Ecto neural progenitor cell (in vitro differentiated cells): ENCODE measurements at places on chromosomes 2 and 18.

DNA sequence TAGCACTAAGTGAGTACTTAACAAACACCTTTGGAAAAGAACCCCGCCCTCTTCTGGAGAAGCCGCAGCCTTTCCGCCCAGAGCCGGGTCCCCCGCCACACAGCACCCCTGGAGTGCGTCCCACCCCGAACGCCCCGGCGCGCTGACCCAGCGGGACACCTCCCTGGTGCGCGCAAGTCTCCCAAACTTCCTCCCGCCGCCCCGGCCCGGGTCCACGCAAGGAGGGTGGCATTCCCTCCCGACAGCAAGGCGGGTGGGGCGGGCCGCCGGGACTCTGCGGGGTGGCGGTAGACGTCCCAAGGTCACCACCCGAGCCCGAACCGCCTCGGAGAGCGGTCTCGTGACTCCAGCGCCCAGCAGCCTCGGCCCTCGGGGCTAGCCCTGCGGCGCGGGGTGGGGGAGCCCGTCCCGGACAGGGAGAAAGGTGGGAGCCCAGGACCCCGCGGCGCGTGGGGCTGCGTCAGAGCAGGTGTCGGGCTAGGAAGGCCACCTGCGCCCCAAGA, 598 bp downstream of the CCDC93 start:
- peak; percentile 71 for DNase-seq

DNA sequence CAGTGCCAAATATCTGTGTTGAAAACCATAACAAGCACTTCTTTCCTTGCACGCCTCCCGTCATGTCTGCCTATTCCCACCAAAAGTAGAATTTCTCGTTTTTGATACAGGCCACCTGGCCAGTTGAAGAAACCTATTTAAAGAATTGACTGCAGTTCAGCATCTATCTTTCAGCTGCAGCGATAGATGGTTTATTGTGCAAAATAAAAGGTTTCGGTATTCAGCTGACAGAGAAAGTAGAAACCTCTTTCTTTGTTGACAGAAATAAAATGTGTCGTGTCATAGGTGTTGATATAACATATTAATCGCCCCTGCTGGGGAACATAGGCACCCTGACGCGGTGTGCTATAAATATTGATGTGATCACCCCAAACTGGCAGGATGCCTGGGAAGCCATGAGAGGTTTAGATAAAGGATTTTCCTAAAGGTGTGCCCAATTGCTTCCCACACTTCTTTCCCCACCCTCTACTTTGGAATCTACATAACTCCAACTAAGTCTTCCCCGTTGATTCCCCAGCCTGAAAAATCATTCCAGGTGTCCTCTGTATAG, 570.4 kb downstream of the CCDC85A start:
- DNase-seq: no peak

GRCh38 chr18:36419900-36420531, 122.5 kb downstream of the FHOD3 start:
- DNase-seq: no peak

GRCh38 chr2:160322320-160322719, 122.2 kb upstream of the ITGB6 start:
- no peak for DNase-seq

DNA sequence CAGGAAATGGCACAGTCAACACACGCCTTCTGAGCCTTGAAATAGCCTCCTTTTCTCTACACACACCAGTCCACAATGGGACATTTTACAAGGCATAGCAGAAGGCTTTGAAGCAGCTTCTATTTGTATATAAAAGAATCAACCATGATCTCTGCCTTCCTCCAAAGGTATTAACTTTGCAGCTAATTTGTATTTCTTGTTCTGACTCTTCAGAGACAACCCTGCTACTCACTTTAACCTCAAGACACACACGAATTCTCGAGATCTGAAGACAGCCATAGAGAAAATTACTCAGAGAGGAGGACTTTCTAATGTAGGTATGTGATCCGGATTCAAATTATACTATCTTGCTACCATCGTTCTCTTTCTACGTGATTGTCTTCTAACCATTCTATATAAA, 104.6 kb downstream of the VIT start:
- DNase-seq: no peak

- DNase-seq: peak; percentile 67
Observed at GRCh38 chr2:94996305-94997100, 29.0 kb upstream of the MAL start.

DNA sequence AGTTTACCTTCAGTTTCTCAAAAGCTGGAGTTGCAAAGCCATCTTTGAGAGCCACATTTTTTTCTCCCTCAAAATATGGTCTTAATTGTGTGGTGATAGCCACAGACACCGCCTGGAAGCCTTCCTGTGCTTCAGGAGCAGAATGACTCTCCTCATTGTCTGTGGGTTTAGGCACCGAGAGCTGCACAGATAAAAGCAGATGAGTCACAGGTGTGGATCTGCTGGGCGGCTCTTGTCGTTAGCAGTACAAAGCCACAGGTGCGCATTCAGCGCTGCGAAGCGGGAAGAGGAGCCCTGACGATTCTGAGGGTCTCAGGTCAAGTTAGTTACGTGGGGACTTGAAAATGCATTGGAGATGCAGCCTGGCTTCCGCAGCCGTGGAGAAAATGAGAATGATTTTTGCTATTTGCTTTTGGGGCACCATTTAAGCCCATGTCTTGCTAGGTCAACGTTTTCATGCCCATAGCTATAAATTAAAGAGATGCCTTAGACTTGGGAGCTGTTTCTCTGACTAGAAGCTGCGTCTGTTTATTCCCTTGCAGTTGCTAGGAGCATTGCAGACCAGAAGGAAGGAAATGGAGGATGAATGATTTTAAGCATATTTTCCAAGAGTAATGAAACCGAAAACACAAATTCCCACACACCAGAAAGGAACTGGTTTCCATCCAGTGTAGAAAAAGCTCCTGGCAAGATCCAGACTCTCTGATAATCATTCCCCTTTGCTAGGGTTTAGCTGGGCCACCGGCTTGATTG, 51.5 kb downstream of the KLHL29 start:
- no peak for DNase-seq

DNA sequence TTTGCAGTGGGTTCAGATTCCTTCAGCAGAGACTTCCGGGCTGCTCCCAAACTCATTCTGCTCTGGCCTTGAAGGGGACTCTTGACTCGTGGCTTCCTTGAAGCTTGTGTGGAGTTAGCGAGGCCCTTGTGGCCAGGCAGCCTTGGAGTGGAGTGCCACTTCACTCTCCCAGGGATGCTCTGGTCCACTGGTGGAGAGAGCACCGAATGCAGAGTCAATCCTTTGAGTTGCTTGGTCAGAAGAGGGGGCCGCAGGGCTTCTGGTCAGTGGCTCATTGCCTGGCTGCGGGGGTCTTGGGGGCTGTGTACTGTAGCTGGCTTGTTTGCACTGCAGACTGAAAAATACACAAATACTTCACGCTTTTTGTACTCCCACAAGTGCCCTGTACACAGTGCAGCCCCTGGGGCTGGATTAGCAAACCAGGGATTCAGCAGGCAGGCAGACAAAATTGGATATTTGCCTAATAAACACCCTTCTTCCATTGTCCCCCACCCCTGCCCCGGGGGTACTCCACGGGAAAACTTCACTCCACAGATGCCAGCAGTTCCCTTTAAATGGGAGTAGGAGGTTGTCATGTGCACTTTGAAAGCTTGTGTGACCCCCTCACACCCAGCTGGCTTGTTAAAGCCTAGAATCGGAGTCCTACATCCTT, 3.2 kb downstream of the GLI2 start:
- peak; percentile 51 for DNase-seq
